ENCODE measurements at places on chromosomes 7 and 10. TPM values are rescaled to one million over a fixed set of nuclear protein-coding genes. Genes with fewer than 3 reads are reported as not detected.

LIPJ gene
- 0.09 TPM for total RNA-seq

PLAC9 gene
- 38.0 TPM for total RNA-seq

MEIG1 gene
- 0.95 TPM for total RNA-seq

CCDC136 gene
- total RNA-seq: 3.0 TPM

DKK1 gene
- total RNA-seq: 2.5 TPM

RET gene
- total RNA-seq: 0.68 TPM
